ENCODE measurements at places on chromosomes 13 and 19.

DNA sequence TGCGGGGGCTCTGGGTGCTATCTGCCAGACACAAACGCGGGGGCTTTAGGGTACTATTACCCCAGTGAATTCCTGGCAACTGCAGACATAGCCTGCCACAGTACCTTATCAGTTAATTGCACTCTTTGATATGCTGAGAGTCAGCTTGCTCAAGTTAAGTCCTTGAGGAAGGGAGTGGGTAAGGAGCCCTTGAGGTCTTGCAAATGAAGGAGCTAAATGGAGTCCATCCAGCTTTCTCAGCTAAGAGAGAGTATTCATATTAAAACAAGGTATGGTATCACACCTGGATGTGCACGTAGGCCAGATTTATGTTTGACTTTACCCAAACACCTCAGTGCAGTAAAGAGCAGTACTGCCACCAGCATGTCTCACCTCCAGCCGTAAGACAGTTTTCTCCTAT lies 11.5 kb upstream of the ZNF606 start:
- DNase-seq = no peak

- no peak for DNase-seq
Measured at GRCh38 chr13:20942938-20943559, 40.5 kb upstream of the XPO4 start.

DNA sequence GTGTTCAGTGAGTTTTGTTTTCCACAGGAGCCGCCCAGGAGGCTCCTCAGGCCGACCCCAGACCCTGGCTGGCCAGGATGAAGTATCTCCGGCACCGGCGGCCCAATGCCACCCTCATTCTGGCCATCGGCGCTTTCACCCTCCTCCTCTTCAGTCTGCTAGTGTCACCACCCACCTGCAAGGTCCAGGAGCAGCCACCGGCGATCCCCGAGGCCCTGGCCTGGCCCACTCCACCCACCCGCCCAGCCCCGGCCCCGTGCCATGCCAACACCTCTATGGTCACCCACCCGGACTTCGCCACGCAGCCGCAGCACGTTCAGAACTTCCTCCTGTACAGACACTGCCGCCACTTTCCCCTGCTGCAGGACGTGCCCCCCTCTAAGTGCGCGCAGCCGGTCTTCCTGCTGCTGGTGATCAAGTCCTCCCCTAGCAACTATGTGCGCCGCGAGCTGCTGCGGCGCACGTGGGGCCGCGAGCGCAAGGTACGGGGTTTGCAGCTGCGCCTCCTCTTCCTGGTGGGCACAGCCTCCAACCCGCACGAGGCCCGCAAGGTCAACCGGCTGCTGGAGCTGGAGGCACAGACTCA lies 12.9 kb downstream of the B3GNT3 start:
- no peak for DNase-seq

DNA sequence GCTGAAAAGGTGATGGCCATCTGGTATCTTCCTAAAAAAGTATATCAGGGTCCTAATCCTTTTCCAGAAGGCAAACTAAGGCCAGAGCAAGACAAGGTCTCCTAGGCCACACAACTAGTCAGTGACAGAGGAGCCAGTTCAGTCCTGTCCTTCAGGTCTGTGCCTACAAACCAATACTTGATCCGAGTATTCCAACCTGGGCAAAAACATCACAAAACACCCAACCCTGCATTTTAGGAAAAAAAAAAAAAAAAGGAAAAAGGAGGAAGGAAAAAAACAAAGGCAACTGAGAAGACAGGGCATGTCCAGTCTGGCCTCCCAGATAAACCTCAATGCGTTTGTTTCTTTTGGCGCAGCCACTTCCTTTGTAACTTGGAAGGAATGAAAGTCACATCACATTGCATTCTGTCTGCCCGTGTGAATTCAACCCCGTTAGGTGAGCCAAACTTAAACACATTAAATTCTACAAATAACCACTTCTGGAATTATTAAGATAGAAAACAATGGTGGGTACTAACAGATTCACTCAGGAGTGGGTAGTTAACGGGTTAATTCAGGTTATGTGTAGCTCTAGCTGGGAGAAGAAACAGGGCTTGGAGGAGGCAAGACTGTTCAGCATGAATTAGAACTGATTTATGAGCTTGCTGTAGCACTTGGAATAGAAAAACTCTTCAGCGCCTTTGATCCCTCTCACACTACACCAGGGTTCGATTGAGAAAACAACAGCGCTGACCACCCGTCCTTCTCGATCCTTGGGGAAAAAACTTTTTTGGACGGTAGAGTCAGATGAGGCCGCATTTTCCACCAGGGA lies 43.0 kb upstream of the HNRNPA1L2 start:
- peak; percentile 73 for DNase-seq

- DNase-seq = no peak
Measured at GRCh38 chr13:93723316-93723715, 496.7 kb downstream of the GPC6 start.

- no peak for DNase-seq
Measured at GRCh38 chr19:29538146-29538545, 12.4 kb downstream of the VSTM2B start.

DNA sequence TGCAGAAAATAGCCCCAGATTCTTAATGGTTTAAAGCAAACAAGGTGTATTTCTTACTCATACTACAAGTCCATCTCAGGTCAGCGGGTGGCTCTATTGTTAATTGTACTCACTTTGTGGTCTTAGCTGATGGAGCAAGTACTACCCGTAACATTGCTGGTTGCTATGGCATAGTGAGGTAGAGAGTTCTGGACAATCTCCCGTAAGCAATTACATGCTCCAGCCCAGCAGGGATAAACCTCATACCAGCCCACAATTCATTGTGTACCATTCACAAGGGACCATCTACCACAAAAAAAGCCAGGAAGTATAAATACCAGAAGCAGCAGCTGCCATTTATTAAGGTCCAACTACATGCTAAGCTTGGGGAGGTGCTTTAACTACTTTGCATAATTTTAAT lies 167.1 kb downstream of the PCDH9 start:
- peak; percentile 41 for DNase-seq

GRCh38 chr19:48183356-48183755 lies 12.9 kb downstream of the ZSWIM9 start:
- DNase-seq = no peak

GRCh38 chr19:36526581-36526980 lies 1.5 kb downstream of the ZNF260 start:
- DNase-seq = no peak

- DNase-seq = peak; percentile 2
Measured at GRCh38 chr13:99605420-99606323, 104.4 kb downstream of the TM9SF2 start.

- DNase-seq = no peak
Measured at GRCh38 chr13:42929886-42930535, 62.0 kb downstream of the EPSTI1 start.

DNA sequence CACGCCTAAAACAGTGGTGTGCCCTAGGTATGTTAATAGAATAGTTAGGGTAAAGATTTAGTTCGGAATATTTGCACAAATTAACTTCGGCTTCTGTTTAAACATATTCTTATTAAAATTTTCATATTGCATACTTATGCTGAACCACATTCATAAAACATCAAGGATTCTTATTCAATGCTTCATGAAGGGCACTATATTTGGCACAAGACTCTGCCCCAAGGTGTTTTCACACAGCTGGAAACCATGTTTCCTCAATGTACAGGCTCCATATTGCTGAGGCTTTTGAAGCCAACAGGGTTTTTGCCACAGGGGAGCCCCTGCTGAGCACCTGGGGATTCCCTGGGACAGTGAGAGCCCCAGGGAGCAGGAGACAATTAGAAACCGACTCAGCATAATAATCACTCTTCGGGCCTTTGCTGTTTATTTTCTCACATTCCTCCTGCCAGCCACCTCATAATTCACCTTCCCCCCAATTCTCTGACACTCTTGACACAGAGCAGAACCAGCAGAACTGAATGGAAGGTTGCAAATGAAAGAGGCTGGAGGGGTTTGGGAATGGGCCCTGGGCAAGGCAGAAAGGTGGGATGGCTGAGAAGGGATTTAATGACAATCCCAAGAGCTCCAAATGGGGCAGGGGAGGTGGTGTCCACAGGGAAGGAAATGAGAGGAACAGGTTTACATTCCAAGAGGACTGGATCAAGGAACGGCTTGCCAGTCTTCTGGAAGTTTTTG lies 72.3 kb upstream of the POMP start:
- DNase-seq = no peak

- no peak for DNase-seq
Measured at GRCh38 chr19:21133633-21134032, 8.2 kb upstream of the ZNF431 start.

DNA sequence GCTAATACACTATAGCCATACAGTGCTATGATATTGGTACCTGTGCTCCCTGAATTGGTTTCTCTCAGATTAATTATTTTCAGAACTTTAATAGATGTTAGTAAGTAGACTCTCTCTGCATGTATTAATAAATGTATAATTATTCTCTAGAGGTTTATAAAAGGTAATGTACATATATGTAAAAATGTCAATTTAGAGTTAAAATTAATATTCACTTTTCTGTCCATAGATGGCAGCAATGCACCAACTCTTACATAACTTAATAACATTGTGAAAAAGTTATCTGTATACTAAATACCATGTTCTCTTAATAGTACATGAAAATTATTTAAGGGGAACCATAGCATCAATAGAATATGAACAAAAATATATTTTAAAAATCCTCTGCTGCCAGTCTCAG lies 515.0 kb upstream of the KLHL1 start:
- peak; percentile 1 for DNase-seq

DNA sequence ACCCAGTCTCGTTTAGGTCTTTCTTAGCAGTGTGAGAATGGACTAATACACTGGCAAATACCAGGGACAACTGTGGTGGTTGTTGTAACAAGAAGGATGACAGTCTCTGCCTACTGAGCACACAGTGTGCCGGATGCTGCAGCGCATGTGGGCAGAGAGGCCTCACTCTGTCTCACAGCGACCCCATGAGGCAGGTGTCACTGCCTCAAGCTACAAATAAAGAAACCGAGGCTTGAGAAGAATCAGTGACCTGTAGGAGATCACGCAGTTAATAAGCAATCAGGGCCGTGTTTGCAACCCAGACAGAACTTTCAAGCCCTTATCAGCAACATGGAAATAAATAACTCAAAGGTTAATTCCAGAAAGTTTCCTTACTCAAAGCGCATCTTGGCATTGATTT lies 40.5 kb upstream of the GAS6 start:
- DNase-seq = no peak

DNA sequence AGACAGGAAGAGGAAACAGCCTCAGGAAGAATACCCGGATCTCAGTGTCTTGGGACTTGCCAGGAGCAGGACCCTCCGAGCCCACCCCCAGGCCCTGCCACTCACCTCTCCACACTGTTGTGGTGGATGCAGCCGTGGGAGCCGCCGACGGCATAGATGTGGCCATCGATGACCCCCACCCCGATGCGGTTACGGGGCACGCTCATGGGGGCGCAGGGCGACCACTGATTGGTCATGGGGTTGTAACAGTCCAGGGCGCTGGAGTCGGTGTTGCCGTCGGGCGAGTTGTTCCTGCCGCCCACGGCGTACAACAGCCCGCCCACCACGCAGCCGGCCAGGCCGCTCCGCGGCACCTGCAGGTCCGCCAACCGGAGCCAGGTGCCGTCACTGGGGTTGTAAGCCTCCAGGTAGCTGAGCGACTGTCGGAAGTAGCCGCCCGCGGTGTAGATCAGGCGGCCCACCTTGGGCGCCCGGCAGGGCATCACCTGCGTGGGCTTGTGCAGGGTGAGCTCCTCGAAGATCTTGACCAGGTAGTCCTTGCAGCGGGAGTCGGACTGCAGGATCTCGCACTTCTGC lies 11.6 kb downstream of the KEAP1 start:
- no peak for DNase-seq

DNA sequence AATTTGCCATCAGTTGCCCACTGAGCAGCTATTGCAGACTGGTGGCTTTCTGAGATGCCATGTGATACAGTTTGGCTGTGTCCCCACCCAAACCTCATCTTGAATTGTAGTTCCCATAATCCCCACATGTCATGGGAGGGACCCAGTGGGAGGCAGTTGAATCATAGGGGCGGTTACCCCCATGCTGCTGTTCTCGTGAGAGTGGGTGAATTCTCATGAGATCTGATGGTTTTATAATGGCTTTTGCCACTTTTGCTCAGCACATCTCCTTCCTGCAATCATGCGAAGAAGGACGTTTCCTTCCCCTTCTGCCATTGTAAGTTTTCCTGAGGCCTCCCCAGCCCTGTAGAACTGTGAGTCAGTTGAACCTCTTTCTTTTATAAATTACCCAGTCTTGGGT lies 34.8 kb upstream of the ANKRD10 start:
- DNase-seq = no peak

DNA sequence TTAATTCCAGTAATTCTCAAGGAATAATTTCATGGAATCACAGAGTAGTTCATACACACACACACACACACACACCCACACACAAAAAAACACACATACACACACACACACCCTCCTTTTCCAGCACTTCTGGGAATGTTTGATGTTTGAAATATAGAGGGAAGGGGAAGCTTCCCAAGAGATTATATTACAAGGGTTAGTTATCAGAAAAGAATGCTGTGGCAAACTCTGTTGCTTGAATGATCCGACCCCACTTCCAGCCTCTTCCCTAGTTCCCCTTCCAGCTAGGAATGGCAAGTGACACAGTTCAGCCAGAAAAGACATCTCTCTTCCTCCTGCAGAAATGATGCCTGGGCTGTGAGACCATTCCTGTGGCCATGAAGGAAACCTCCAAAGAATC lies 49.9 kb downstream of the KCTD12 start:
- DNase-seq = peak; percentile 73

DNA sequence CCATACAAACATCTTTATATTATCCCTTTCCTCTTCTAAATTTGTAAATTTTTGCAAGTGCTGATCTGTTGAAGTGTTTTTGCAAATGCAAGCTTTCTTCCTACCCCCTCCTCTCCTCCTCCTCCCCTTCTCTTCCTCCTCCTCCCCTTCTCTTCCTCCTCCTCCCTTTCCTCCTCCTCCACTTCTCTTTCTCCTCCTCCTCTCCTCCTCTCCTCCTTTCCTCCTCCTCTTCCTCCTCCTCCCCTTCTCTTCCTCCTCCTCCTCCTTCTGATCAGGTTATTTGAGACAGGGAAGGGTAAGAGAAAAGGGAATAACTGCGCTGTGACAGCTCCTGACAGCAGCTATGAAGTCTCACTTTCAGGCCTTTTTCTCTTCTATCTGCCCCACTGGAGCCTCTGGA lies 8.9 kb downstream of the TNFSF13B start:
- no peak for DNase-seq

DNA sequence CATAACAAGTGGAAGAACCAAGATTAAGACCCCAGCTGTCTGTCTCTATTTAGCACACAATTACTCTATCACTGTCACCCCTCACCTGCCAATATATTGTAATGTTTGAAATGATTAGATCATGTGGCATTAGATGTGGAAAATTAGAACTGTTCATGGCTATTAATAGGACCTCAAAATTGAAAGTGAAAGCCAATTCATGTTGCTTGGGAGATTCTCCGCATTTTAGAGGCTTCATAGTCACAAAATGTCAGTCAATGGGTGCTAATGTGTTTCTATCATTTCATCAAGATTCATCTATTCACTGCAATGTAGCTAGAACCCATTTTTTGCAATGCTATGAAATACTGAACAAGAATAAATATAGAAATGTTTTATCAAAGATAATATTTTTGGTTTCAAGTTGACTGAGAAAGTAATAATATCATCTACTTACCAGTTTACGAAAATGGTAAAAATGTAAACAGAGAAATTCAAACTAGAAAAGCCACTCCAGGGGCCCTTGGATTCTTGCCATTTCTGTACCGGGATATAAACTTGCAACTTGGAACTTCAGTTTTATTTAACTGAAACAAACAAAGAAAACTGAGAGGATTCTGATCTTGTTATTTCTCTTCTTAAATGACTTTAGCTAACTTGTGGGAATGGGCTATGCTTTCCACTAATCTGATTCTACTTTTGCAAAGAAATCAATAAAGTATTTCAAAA lies 388.6 kb downstream of the DCT start:
- no peak for DNase-seq

Measured in astrocyte (in vitro differentiated cells and primary cell).